ENCODE measurements at places on chromosomes 13 and 19. TPM values are rescaled to one million over a fixed set of nuclear protein-coding genes. Genes with fewer than 3 reads are reported as not detected.

DNA sequence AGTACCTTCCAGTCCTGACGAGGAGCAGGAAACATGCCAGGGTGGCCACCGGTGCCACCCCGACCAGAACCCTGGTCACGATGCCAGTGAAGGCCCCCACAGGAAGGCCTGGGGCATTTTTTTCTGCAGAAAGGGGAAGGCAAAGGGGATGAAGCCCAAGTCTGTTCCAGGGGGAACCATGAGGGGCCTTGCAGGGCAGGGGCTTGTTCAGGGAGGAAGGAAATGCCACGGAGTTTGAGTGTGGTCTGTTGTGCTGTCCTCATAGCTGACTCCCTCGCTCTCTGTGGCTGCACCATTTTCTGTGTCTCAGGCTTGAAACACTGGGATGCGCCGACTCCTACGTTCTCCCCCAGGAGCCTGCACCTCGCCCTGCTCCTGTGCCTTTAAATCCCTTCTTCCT lies 27.5 kb upstream of the CEACAM1 start:
- DNase-seq, result no peak

DNA sequence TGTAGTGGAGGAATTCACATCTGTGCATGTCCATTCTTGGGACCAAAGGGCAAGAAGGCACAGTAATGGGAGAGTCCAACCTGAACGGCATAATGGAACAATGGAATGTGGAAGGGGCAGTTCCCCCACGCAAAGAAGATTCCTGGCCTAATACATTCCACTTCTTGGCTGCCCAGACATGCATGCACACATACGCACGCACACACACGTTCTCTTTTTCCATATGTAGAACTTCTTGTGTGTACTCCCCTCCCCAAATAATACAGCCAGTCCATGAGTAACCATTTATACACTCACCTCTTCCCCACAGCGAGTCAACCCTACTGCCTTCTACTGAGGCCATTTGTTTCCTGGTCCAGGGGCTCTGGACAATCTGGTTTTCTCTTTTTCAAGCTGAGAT lies 6.0 kb upstream of the STK24 start:
- no peak for DNase-seq

The S1PR5 gene
- total RNA-seq, result 1.1 TPM

The C19orf33 gene
- not detected for total RNA-seq

The LILRA6 gene
- total RNA-seq, result not detected

- DNase-seq, result no peak
Measured at GRCh38 chr13:55948175-55948574, 1192.5 kb upstream of the PRR20A start.

- DNase-seq, result no peak
Measured at GRCh38 chr13:23736541-23736940, 152.7 kb downstream of the MIPEP start.

- no peak for DNase-seq
Measured at GRCh38 chr19:5881543-5882299, 11.4 kb upstream of the FUT5 start.

The B3GNT3 gene
- not detected for total RNA-seq

- no peak for DNase-seq
Measured at GRCh38 chr13:34308725-34309124, 490.8 kb downstream of the RFC3 start.

DNA sequence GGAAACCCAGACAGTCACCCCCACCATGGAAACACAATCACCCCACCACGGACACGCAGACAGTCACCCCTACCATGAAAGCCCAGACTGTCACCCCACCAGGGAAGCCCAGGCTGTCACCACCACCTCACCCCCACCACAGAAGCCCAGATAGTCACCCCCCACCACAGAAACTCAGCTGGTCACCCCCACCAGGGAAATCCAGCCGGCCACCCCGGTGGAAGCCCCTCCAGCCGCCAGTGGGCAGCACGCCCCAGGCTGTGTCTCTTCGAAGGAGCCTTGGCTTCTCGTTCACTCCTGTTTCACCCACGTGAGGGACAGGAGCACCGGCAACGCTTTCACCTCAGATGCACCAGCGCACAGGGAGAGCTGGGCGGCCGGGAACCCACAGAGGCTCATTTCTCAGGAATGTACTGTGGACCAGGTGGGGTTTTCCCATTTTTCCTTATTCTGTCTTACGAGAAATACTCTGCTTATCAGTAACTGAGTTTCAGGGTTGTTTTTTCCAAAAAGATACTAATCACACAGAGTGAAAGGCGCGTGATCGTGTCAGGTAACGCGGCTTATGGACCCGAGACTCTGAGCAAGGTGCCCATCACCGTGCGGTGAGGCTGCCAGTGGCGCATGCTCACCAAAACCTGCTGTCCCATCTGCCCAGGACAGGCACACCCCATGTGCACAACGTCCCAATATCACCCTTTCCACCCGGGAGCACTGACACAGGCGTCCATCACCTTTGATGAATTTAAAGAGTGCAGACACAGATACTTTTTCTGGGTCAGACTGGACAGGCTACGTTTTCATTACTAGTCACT lies 28.0 kb downstream of the CARS2 start:
- no peak for DNase-seq

- DNase-seq, result no peak
Measured at GRCh38 chr19:18487576-18488402, 34.1 kb downstream of the ELL start.

The CTU1 gene
- 17.8 TPM for total RNA-seq

DNA sequence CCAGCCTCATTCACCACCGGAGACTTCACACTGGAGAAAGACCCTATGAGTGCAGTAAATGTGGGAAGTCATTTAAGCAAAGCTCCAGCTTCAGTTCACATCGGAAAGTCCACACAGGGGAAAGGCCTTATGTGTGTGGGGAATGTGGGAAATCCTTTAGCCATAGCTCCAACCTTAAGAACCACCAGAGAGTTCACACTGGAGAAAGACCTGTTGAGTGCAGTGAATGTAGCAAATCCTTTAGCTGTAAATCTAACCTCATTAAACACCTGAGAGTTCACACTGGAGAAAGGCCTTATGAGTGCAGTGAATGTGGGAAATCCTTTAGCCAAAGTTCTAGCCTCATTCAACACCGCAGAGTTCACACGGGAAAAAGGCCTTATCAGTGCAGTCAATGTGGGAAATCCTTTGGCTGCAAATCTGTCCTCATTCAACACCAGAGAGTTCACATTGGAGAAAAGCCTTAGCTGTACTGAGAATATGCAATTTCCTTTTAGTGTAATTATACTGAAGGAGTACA lies 8.8 kb downstream of the ZNF211 start:
- DNase-seq, result no peak

DNA sequence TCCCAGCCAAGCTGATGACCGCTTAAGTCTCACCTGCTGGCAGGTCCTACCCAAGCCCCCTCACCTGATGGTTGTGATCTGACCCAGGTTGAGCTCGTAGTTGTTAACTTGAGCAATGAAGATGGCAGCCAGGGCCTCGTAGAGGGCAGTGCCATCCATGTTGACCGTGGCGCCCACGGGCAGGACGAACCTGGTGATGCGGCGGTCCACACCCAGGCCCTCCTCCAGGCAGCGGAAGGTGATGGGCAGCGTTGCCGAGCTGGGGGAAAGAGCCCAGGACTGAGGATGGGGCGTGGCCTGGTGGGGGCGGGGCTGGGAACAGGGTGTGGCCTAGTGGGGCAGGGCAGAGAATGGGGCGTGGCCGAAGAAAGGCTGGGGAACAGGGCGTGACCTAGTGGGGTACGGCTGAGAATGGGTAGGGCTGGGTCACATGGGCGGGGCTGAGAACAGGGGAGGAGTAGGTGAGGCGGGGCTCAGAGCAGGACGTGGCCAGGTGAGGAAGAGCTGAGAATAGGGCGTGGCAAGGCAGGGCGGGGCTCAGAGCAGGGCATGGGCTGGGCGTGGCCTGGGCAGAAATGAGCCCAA lies 12.9 kb downstream of the OR7C2 start:
- DNase-seq, result no peak

DNA sequence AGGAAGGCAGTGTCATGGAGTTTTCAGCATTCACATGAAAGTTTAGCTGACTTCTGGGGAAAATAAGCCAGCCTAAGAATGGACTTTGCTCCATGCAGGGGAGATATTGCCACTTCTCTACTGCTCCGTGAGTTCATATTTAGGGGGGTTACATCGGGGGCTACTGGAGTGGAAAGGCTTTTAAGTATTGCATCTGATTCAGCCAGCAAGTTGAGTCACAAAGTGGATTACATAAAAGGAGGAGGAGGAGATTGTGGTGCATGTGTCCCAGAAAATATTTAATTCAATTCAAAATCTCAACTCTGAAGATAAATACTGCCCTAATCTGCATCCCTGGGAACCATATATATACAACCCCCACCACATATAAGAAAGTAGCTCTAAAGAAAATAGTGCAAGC lies 617.2 kb downstream of the DCT start:
- DNase-seq, result no peak

The OR10H1 gene
- total RNA-seq, result not detected

DNA sequence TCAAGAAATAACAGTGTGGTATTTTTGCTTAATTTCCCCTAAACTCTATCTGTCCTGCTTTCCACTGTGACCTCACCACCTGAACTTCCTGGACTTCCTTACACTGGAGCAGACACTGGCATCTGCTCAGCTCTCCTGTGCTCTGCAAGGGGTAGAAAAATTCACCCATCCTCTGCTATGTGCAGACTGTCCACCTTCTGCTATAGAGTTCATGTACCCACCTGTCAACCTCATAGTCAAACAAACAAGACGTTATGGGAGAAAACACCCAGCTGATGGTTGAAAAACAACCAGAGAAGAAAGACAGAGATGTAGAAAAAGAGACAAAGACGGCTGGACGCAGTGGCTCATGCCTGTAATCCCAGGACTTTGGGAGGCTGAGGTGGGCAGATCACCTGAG lies 12.2 kb downstream of the LAIR1 start:
- no peak for DNase-seq

The PLPP2 gene
- total RNA-seq, result 0.05 TPM

DNA sequence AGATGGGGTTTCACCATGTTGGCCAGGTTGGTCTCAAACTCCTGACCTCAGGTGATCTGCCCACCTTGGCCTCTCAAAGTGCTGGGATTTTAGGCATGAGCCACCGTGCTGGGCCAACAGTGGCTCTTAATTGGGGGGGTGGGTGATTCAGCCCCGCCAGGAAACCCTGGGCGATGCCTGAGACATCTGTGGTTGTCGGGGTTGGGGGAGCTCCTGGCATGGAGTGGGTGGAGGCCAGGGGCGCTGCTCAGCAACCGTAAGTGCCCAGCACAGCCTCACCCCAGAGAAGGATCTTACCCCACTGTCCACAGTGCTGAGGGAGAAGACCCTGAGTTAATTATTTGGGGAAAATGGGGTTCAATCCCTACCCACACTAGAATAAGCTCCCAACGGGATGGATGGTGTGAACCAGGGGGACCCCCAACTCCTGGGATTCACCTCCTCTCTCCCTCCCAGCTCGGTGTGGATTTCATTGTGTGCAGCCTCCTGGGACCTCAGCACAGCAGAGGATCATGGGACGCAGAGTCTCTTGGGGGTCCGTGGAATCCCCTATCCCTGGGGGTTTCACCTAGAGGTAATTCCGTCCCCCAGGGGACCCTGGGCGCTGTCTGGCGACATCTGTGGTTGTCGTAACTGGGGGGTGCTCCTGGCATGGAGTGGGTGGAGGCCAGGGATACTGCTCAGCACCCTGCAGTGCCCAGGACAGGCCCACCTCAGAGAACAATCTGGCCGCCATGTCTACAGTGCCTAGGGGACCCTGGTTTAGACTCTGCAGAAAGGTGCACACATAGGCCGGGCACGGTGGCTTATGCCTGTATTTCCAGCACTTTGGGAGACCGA lies 68.9 kb downstream of the GADD45B start:
- no peak for DNase-seq

- DNase-seq, result no peak
Measured at GRCh38 chr19:44749292-44749691, 784 bp downstream of the BCL3 start.

GRCh38 chr13:99895444-99896368 lies 75.9 kb downstream of the ZIC5 start:
- DNase-seq, result no peak

- no peak for DNase-seq
Measured at GRCh38 chr19:42419309-42419708, 7.9 kb downstream of the LIPE start.

GRCh38 chr19:41435936-41436673 lies 3.6 kb downstream of the DMAC2 start:
- DNase-seq, result no peak

The AP1M2 gene
- 1.6 TPM for total RNA-seq

The ZNF814 gene
- 7.2 TPM for total RNA-seq

Data from myocyte (in vitro differentiated cells).